ENCODE measurements at places on chromosomes 5 and 9.

DNA sequence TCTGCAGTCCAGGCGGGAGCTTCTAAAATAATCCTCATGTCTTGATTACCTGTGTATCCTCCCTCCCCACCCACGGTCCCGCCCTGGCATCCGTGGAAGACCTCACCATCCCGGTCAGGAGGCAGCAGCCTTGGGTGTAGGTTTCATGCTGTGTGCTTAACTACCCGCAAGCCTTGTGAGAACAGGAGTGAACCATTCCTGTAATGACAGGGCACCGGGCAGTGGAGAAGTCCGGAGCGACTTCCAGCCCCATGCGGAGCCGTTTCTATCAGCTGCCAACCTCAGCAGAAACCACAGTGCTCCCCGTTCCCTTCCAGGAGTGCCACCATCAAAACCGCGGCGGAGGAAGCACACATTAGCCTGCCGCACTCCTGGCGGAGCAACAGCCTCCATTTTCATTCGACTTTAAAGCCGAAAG is 123.5 kb upstream of the LMX1B start:
- no peak for DNase-seq

- no peak for DNase-seq
Measured at GRCh38 chr9:82526577-82526976, 536.4 kb downstream of the RASEF start.

DNA sequence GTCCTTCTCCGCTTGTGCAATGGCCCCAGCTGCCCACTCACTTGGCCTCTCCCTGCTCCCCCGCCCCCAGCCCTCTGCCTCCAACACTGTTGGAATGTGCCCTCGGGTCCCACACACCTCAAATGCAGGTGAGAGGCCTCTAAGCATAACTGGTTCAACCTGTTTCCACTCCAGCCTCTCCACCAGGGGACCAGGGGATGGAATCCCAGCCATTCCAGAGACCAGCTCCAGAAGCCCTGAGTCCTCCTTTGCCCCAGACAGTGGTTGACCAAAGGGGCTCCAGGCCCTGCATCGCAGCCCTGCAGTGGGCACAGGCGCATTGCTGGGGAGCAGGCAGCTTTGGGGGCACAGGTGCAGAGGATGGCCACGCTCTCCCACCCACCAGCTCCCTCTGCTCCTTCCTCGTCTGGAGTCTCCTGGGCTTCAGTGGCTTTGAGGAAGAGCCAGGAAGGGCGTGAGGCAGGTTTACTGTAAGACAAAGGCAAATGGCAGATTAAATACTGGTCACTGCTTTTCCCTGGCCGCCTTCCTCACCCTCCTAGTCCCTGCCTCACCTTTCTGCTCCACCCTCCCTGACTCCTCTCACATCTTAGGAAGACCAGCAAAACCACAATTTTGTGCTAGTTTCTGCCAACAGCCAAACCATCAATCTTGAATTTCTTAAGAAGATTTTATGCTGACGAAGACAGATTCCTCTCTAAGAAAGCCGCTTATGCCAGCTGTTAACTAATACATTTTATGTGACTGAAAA is 29.1 kb upstream of the IRX2 start:
- no peak for DNase-seq

DNA sequence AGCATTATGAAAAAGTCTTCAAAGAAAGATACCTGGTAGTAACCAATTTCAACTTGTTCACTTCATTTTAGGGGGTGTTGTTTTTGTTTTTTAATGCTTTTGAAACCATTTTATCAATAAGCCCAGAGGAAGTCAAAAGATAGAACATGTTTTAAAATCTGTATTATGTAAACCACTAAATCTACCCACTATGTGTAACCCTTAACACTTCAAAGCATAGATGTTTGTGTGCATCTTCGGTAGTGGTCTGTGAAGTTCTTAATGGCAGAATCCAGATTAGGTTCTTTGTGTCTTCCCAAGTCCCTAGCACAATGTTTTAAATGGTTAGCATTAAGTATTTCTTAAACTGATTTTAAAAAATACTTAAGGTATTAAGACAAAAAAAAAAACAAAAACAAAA is 6.3 kb downstream of the PLAA start:
- no peak for DNase-seq

GRCh38 chr5:97136475-97136874 is 5.9 kb downstream of the LIX1 start:
- no peak for DNase-seq

DNA sequence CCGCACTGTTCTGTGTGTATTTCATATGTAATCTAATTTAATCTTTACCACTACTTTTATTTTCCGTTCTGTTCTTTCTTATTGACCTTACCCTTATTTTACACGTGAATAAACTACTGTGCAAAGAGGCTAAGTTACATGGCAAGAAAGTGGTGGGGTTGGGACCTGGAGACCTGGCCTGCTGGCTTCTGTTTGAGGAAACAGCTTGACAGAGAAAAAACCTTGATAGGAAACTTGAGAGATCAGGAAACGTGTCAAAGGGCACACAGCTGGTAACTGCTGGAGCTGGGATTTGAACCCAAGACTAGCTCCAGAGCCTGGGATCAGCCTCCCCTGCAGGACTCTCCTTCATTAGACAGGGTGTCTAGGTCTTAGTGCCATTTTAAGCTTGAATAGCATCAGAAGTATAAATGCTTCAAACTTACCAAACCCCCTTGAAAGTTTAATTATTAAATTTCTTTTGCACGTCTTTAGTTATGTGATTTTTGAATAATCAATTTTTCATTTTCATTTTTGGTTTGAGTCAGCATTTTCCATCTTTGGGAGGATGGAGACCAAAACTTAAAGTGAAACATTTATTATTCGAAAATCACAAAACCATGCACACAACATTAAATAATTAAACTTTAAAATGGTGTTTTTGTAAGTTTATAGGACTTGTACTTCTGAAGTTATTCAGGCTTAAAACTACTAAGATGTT is 129.5 kb downstream of the RGS3 start:
- DNase-seq: no peak

GRCh38 chr9:93261281-93261680 is 77.3 kb downstream of the WNK2 start:
- peak; percentile 16 for DNase-seq

DNA sequence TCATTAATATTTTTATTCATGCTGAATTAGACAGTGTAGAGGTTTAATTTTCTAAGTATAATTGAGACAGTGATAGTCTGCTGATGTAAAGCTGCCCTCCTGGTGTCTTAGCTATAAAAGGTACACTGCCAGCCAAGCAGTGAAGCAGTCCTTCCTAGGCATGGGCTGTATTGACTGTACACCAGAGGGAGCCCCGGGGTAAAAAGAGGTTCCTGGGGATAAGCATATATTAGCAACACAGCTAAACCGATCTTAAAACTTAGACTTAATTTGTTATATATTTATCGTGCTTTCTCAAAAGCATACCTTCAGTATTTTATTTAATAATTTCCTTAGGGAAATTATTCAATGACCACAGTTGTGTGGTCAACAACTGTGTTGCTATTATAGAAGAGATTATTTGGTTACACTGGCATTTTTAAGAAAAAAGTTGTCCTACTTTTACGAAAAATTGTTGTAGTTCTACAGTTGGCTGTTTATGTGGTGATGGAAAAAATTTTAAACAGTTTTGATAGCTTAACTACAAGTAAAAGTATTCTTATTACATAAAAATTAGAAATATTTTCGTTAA is 68.8 kb downstream of the ELL2 start:
- DNase-seq: no peak

- no peak for DNase-seq
Measured at GRCh38 chr5:103461243-103461642, 101.3 kb downstream of the NUDT12 start.

GRCh38 chr5:110439296-110439695 is 287.2 kb downstream of the TMEM232 start:
- DNase-seq: no peak

GRCh38 chr5:100693481-100693880 is 158.3 kb downstream of the FAM174A start:
- no peak for DNase-seq

DNA sequence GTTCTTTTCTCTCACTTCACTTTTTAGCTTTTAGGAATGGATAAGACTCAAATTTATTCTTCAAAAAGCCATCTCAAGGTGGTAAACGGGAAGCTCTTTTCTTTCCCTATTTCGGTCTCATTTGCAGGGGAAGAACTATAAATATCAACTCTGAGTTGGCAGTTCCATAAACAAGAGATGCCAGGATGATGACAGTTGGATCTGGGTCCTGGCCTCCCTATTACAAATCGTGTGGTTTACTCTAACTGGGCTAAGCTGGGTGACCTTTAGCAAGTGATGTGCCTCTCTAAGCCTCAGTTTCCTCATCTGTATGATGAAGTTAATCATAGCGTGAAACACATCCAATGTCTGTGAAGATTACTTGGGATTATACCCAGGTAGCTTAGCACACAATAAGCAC is 44.2 kb downstream of the TLE4 start:
- no peak for DNase-seq

- DNase-seq: no peak
Measured at GRCh38 chr5:167863883-167864282, 427.6 kb upstream of the WWC1 start.

- DNase-seq: peak; percentile 18
Measured at GRCh38 chr5:1298067-1298551, 3.2 kb upstream of the TERT start.
